ENCODE measurements at places on chromosomes 2 and 18.

GRCh38 chr18:79944126-79944731, 7.2 kb downstream of the SLC66A2 start:
- no peak for DNase-seq

DNA sequence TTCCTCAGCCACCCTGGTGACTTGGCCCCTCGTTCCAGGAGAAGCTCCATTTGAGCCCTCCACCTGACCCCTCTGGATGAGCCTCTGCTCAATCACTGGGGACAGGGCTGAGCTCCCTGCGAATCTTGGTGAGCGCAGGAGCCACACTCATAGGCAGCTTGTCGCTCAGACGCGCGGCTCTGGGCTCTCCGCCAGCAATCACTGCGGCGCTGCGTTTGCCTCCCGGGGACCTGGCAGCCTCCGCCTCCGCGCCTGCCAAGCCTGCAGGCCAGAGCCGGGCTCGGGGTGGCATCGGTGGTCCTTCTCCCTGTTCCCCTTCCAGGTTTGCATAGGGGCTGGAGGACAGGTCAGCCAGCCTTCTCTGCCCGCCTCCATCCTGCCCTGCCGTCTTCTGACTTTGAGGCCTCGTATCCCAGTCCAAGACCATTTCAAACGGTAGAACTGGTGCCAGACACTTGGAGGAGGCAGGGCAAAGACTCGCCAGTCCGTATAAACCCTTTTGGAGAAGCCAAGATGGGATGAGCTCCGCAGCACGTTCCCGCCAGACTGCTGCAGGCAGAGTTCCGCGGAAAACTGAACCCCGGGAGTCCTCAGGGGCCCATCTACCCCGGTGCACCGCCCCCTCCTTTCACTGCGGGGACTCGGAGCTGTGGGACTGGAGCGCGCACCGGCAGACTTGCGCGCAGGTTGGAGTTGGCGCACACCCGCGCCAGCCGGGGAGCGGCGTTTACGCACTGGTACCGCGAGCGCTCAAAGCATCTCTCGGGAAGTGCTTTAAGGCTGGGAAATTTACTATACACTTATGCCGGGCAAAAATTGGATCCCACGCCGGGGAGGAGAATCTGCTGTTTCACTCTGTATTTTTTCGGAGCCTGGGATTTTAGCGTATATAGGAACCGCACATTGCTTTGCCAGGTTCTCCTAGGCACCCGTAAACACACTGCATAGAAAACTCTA, 1.1 kb upstream of the TACR1 start:
- DNase-seq = no peak

- no peak for DNase-seq
Observed at GRCh38 chr2:126653109-126653508, 2.8 kb upstream of the GYPC start.

DNA sequence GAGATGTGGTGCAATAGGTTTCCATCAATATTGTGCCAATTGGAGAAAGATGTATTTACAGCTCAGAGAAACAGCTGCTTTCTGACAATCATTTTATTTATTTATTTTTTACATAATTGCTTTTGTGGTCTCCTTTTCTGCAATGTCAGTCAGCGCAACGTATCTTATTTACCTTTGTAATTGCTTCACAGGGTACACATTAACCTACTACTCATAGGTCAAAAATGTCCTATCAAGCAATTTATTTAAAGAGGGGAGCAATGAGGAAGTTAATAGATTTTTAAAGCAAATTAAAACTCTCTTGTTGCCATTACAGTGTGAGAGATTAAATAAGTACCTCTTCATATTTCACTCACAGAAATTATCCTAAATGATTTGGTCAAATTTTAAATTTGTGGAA, 291.0 kb downstream of the CALCRL start:
- no peak for DNase-seq

- DNase-seq = no peak
Observed at GRCh38 chr2:203959672-203960071, 23.1 kb downstream of the ICOS start.

GRCh38 chr2:158893474-158893873, 75.0 kb upstream of the TANC1 start:
- no peak for DNase-seq

DNA sequence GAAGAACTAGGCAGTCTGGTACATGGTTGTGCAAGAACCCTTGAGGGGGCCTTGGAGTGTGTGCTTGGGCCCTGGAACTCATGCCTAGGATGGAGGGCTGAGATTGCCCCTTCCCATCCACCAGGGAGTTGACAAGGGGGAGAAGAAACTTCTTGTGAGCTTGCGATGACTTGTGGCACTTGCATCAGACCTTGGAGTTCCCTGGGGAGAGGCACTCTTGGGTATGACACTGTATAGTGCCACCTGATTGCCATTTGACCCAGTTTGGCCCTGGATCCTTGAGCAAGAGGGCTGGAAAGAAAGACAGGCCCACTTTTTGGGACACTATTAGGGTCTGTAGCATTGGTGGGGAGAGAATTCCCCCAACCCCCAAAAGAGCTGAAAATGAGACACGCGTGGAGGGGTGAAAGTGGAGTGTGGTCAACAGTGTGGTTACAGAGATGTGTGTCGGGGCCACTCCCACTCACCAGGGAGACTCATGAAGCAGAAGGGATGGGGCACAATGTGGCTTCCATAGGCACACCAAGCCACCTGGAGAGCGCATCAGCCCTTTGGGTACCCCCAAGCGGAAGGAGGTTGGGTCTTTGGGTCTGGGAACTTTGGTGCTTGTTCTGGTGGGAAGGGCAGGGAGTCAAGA, 101.3 kb downstream of the MSH2 start:
- no peak for DNase-seq

DNA sequence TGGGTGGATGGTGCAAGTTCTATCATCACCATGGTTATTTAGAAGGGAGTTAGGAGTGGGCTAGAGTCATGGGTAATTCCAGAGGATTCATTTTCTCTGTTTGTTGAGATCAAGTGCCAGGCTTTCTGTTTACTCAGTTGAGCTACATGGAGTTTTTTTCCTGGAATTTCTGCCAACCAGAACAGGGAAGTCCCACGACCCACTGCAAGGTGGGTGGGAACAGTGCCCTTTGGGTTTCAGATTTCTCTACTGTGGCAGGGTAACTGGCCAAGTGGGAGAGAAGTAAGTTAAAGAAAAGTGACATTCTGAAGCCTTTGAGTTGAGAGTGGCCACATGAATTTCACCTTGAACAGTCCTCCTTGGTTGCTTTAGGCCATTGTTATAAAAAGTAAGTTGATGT, 138.9 kb downstream of the SLC39A10 start:
- DNase-seq = no peak

All from CD4-positive, alpha-beta T cell treated with Interleukin-1 beta for 1 hour (primary cell).